ENCODE measurements at places on chromosomes 3 and 15.

DNA sequence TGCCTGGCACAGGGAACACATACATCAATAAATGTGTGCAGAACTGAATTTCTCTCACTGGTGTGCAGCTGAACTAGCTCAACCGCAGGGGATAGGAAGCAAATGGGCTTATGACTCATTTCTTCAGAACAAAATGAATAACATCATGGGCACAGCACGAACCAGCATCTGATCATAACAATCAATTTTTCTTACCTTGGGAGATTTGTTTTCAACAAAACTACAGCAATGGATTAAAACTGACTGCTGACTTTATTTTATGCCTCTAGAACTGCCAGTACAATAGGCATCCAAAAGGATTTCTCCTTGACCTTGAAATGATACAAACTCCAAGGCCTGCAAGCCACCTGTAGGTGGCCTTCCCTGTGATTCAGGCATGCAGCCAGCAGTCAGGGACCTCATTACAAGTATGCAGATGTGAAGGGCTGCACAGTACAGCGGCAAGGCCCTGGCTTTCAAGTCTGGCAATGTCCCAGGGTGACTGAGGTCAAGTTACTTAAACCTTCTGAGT lies 26.1 kb downstream of the TAMM41 start:
- DNase-seq, result no peak

DNA sequence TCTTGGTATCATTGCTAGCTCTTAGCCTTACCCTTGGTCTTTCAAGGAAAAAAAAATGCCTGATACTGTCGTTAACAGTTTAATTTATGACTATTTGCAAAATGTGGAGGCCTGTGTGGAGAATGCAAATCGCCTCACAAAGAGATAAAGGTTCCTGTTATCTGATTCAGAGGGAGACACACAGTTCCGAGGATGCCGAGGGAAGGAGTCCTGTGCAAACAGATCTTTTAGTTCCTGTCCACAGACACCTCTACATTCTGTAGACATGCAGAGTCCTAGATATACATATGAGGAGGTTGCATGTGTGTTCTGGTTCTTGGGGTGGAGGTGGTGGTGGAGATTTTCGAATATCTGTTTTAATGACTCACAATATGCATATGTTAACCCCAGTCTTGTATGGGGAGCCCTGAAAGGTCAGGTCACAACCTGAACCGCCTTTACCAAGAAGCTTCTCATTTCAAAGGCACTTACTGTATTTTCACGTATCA lies 5.7 kb downstream of the NR2F2 start:
- DNase-seq, result no peak

- DNase-seq, result no peak
Measured at GRCh38 chr15:41205315-41205714, 25.2 kb downstream of the EXD1 start.

GRCh38 chr3:99931059-99931458 lies 113.4 kb downstream of the CMSS1 start:
- DNase-seq, result no peak

GRCh38 chr3:66473181-66473580 lies 27.6 kb downstream of the LRIG1 start:
- no peak for DNase-seq

DNA sequence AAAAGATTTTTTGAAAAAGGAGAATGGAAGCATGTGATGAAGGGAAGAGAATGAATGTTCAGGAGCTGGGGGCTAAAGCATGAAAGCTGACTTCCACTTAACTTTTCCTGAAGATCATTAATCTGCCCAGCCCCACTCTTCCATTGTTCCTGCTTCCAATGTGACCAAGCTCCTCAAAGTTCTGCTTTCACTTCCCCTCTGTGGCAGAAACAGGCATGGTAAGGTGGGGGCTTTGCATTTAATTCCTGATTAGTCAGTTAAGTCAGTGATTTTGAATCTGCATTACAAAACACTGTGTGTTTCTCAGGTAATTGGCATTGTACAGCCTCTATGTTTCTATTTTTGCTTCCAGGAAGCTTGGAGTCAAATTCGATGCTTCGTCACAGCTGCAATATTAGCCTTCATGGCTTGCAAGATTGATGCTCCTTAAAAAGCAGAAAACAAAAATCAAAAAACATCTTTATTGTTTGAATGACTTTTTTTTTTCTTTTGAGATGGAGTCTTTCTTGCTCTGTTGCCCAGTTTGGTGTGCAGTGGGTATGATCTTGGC lies 7.3 kb upstream of the TM6SF1 start:
- DNase-seq, result no peak

- no peak for DNase-seq
Measured at GRCh38 chr3:139629033-139629432, 48.7 kb downstream of the NMNAT3 start.

DNA sequence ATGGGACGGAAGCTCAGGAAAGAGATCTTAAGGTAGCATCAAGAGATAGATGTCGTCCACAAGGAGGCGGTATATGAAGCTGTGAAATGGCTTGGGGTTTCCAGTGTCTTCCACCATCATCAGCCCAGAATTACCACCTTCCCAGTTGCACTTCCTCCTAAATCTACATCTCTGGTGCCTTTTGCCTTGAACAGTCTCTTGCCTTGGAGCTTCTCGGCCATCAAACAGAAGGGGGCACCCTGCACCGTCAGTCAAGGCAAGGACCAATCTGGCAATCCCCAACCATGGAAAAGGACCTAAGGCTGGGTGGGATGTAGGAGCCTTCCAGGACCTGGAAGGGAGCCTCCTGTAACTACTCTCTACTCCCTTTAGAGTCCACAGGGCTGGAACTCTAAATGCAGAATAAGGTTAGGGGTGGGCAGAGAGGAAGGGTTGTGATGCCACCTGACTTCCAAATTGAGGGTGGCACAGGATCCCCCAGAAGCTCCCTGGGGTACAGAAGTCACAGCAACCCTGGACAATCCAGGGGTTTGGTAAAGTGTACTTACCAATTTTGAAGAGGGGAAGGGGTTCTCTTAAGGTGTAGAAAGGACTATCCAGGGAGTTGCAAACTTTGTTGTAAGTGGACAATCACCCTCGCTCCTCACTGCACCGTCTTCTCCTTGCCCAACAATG lies 1.0 kb upstream of the RYR3 start:
- DNase-seq, result no peak

DNA sequence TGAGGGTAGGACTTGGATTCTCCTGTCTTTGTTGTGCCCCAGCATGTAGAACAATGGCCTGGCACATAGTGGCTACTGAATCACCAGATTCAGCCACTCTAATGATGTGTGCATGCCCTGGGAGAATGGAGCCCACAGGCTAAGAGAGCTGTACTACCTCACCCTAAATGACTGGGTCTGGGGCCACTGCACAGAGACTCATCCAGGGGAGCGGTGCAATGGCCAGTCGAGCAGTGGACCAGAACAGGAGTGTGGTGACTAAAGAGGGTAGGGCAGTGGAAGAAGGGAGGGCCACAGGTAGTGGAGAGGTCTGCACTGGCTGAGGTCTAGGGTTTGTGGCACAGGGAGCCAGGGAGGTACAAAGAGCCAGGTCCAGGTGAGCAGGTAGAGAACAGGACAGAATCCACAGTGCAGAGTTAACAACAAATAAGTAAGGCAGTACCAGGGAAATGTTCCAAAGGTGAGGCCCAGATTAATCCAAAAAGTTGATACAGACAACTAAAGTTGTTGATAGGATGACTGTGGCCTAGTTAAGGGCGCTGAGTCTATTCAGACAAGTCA lies 142.7 kb upstream of the ATP11B start:
- DNase-seq, result no peak

DNA sequence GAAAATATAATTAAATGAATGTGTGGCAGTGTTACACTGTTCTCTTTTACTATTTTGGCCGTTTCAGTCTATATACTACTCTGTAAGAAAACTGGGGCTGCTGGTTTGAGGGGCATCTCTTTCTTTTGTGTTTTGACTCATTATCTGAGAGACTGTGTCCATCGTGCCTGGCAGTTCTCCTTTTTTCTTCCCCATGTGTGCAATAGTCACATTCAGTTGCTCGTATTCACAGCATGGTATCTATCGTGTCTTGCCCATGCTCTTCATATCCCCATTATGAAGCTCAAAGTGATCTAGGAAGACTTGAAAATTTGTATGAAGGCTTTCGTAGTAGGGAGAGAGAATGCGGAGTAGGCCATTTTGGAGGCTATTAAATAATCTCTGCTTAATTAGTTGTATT lies 29.8 kb upstream of the FAH start:
- DNase-seq, result no peak

DNA sequence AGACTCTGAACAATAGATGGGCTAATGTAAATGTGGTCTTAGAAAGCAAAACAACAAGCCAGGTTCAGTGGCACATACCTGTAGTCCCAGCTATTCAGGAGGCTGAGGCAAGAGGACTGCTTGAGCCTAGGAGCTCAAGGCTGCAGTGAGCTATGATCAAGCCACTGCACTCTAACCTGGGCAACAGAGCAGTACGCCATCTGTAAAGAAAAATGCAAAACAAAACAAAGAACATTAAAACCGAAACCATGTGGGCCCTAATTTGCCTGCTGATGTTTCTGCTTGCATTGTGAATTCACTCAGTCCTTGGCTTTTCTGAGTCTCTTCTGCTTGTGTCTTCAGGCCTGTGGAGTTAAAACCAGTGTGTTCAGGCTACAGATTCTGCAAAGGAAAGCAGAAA lies 56.7 kb downstream of the CCNL1 start:
- no peak for DNase-seq

DNA sequence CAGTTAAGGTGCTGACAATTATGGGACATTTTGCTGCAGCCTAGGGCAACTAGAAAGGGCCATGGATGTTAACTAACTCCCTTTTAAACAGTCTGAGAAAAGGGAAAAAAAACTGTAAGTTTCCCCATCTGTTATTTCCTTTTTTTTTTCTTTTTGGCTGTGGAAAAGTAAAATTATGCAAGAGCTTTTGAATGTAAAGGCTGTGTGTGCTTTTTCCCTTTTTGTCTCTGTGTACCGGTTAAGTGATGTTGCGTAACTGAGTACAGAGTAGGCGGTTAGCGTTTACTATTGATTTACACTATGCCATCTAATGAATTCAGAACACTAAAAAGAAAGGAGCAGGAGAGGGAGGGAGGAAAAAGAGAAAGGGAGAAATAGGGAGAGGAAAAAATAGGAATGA lies 403.6 kb downstream of the TIGIT start:
- DNase-seq, result no peak

DNA sequence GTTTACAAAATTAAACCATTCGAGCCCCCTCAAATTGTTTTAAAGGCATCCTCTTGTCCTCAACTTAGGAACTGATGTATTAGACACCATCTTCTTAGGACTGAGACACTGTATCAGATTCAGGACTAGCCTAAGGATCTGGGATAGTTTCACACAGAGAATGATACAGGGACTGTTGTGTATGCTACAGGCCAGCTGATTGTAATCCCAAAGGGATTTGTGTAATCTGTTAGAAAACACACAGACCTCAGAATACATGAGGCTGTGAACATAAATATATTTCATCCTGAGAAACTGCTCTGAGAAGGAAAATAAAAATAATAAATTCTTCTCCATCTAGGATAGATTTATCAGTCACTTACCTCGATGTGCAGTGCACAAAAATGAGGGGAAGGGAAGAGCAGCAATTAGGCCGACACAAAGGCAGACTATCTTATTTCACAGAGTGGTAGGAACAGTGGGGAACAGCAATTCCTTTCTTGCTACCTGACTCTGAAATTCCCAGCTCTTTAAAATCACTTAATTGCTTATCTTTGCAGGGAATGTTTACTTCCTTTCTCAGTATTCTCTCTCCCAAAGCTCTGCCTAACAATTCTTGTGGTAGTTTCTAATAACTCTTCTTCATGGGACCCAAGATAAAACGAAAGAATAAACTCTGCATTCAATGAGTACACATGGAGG lies 322.5 kb downstream of the MAGI1 start:
- DNase-seq, result no peak

GRCh38 chr3:126346466-126346865 lies 10.7 kb downstream of the KLF15 start:
- no peak for DNase-seq

DNA sequence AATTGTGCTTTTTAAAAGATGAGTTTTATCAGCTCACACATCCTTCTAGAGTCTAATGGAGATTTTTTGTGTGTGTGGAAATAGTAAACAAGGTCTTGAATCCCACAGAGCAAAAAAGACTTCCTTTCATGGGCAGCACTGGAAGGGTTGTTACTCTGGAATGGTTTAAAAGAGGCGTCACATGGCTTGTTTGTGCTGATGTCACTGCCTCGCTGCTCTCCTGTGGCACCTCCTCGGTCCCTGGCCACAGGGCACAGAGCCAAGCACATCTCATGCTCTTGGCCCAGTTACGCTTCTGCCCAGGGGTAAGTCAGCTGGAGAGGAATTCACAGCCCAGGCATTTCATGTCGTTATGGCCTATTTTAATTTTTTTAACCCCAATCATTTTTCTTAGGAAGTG lies 53.2 kb downstream of the PGPEP1L start:
- DNase-seq, result no peak

GRCh38 chr3:185582871-185583270 lies 3.2 kb upstream of the SENP2 start:
- DNase-seq, result no peak

- DNase-seq, result no peak
Measured at GRCh38 chr3:30232142-30232541, 374.3 kb upstream of the TGFBR2 start.

GRCh38 chr15:48031973-48032372 lies 88.8 kb upstream of the SLC24A5 start:
- no peak for DNase-seq

- DNase-seq, result no peak
Measured at GRCh38 chr3:181616088-181617070, 95.3 kb upstream of the SOX2 start.

DNA sequence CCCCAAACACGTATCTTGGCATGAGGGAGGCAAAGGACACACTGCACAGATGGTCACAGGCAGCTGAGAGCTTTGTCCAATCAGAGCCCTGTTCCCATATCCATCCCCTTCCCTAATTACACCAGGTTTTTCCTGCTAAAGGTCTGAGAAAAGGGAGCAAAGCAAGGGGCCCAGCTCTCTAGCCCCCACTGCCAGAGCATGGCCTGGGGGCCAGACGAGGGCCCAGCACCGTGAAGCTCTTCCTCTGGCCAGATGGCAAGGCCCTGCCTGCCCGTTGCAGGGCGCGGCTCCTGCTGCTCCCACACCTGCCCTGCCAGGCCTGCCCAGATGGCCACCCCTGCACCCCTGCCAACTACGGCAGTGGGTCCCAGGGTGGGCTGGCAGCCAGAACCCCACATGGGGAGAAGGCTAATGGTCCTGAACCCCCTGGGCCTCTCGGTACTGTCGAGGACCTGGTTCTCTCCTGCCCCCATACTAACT lies 3.2 kb downstream of the SHF start:
- DNase-seq, result no peak

- no peak for DNase-seq
Measured at GRCh38 chr3:72123908-72124441, 339.0 kb upstream of the PROK2 start.

All from stimulated activated CD8-positive, alpha-beta memory T cell treated with anti-CD3 and anti-CD28 coated beads, Interleukin-7, amount 100 ng/mL, for 4 hours (primary cell).